Activated naive CD8-positive, alpha-beta T cell treated with anti-CD3 and anti-CD28 coated beads, Interleukin-2, amount 50 U/mL, for 24 hours (primary cell): ENCODE measurements at places on chromosomes 2 and 18.
A peak's percentile ranks its signal among the peaks of the same experiment; 100 is the strongest.

DNA sequence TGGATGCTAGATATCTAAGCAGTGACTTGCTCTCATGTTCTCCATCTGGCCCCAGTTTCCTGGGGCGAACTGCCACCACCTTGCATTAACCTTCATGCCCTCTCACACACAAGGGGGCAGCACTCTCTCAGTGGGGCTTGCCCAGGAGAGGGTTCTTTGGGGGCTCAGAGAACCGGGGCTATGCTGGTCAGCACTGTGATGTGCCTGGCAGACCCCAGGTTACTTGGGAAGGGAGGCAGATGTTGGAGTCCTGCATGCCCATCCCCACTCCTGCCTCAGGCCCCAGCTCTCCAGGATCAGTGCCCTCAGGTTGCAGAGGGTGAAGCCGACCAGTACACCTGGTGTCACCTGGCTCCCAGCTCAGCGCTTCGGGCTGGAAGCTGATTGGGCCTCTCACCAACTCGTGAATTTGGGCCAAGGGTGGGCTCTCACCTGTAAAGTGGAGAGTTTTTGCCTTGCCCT lies 396.2 kb upstream of the HS6ST1 start:
- DNase-seq: no peak

DNA sequence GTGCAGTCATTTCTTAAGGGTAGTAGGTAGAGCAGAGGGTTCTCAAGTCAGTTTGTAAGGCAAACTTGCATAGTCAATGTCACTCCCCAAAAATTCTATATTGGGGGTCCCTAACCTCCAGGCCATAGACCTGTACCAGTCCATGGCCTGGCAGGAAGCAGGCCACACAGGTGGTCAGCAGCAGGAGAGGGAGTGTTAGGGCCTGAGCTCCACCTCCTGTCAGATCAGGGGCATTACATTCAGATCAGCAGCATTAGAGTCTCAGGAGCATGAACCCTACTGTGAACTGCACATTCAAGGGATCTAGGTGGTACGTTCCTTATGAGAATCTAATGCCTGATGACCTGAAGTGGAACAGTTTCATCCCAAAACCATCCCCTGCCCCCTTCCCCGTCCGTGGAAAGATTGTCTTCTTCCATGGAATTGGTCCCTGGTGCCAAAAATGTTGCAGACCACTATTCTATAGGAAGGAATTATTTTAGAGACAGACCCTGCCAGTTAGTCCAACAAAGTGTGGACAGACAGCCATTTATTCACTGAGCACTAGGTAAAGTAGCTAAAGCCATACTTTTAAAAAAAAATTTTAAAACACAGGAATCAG lies 6.7 kb downstream of the COA5 start:
- DNase-seq: no peak

- DNase-seq: no peak
These were observed 37.5 kb downstream of the SLC5A7 start for GRCh38 chr2:108023776-108024175.

GRCh38 chr2:196360650-196361049 lies 189.3 kb upstream of the STK17B start:
- DNase-seq: no peak

- DNase-seq: no peak
These were observed 995.2 kb upstream of the CDH2 start for GRCh38 chr18:29171892-29172755.

- DNase-seq: peak; percentile 72
These were observed 123.0 kb upstream of the SLC39A10 start for GRCh38 chr2:195533771-195534642.

DNA sequence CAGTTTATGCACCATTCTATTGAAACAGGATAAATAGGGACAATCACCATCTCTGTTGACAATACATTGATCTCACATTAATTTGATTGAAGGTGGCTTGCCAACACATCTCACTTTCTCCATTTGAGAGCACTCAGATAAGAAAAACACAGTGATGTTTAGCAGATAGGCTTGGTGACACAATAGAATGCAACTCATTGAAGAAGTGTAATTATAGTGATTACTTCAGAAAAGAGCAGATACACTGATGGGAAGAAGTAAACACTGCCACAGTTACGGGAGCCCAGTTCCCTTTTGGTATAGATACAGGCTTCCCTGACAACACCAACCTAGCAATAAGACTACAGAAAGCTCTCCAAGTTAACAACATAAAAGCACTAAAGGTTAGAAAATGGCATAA lies 89.1 kb downstream of the FIGN start:
- DNase-seq: no peak

DNA sequence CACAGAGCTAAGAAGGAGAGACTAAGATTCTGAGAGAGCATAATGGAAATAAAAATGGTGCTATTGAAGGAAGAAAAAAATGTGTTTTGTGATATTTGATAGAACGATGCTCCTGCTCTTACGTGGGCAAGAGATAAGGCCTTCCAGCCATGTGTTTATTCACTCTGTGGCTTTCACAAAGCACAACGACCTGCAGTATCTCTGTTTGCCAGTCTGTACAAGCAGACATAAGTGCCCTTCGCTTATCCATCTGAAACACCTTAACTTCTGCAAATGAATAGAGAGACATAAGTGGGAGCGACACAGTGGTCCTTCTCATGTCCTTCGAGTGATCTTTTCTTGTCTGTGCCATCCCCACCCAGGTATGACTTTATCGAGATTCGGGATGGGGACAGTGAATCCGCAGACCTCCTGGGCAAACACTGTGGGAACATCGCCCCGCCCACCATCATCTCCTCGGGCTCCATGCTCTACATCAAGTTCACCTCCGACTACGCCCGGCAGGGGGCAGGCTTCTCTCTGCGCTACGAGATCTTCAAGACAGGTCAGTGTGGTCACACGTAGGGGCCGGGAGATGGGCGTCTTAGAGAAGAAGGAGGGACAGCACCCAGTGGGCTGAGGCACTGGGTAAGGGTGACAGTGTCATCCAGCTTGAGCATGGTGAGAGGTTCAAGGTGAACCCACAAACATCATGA lies 33.7 kb downstream of the NRP2 start:
- no peak for DNase-seq

- DNase-seq: no peak
These were observed 43.4 kb upstream of the VIT start for GRCh38 chr2:36653155-36653554.

GRCh38 chr2:117091041-117091837 lies 723.3 kb upstream of the DDX18 start:
- DNase-seq: no peak

GRCh38 chr18:49241852-49242251 lies 218.6 kb downstream of the DYM start:
- DNase-seq: no peak

GRCh38 chr2:76445880-76446279 lies 735.2 kb upstream of the GCFC2 start:
- DNase-seq: no peak

- no peak for DNase-seq
These were observed 139.0 kb downstream of the ESCO1 start for GRCh38 chr18:21461460-21461859.

- no peak for DNase-seq
These were observed 52.0 kb downstream of the FBXO36 start for GRCh38 chr2:229974266-229974665.

DNA sequence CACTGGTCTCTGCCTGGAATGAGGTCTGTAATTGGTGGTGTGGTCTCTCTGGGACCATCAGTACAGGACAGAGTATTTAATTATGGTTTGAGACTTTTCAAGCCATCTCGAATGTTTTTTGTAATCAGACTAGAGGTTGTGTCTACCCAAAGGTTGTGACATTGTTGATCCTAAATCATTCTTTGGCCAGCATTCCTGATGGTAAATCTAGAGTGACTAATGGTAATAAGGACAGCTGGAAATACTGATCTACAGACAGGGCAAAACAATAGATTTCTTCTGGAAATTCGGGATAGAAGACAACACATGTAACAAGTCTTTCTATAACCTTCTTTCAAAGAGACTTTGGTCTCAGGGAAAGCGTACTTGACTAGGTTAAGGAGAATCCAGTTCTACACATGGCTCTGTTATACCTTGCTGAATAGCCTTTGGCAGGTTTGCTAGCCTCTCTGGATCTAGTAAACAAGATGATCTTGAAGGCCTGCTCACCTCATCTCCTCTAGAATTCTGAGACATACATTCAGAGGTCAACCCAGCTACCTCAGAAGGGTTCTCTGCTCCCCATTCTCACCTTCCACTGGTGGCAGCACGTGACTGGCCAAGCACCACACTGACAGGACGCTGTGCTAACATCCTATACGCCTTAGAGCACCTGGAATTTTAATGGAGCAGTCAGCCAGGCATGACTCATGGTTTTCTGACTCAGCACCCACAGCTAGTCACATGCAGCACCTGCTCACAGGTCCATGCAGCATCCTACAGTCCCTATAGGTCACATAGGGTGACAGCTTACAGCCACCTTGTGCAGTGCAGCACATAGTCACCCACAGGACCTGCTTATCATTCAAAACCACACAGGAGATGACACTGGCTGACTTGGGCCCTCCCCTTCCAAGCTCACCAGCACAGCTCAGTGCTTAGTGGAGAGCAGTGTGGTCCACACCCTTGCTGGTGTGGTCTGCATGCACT lies 12.2 kb downstream of the PLB1 start:
- DNase-seq: peak; percentile 33

- DNase-seq: no peak
These were observed 251.4 kb downstream of the KLHL29 start for GRCh38 chr2:23636426-23636825.
